CD4-positive, alpha-beta T cell (primary cell): ENCODE measurements at places on chromosomes 11 and 22.

GRCh38 chr11:46679241-46680163 is 20.9 kb downstream of the ARHGAP1 start:
- no peak for DNase-seq

DNA sequence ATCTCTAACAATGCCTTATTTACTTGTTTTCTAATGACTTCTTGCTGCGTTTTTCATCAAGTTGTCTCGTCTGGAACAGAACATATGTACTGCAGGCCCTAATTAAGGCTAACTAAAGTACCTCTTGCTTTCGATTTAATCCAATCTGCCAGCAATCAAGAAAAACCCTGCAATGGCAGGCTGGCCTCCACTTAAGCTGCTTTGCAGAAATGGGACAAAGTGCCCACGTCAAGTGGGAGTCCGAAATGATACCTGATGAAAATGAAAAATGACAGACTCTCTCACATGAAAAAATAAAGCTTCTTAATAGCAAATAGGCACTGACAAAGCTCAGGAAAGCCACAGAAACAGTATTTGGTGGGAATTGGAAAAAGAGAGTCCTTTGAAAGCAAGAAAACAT is 1454.7 kb downstream of the FAM181B start:
- no peak for DNase-seq

GRCh38 chr22:46582281-46582933 is 37.8 kb upstream of the GRAMD4 start:
- DNase-seq: no peak

GRCh38 chr11:41307296-41308080 is 152.0 kb downstream of the LRRC4C start:
- DNase-seq: no peak

GRCh38 chr11:12800032-12800671 is 125.9 kb downstream of the TEAD1 start:
- no peak for DNase-seq

DNA sequence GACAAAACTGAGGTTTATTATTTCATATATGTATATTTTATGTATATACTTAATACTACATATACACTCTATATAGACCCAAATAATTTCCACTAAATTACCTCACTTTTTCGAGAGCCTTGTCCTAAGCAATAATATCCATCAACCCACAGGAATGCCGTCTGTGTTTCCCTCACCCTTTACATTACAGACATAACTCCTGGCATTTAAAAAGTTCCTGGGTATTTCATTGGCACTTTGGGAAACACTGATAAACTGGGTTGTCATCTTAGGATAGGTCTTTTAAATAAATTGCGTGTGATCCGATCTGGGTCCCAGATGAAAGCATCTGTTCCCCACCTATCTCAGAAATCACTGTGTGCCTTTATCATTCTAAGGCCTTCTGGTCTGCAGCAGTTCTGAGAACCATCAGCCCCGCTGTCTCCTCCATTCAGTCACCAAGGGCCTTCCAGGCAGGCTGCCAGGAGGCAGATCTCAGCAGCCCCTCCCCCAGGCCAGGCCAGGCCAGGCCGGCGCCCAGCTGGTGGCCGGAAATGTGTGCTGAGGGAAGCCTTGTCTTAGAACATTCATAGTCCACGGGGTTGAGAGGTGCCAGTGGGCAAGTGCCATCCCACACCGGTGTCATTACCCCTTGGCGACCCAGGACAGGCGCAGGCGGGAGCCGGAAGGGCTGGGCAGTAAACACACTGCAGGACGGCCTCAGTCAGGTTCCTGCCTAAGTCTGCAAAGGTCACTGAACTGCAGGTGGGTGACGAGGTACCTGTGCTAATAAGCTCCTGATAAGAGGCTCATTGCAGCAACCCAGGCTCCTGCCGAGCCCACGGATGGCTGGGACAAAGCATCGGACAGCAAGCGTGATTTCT is 3.3 kb downstream of the FGF19 start:
- DNase-seq: no peak

DNA sequence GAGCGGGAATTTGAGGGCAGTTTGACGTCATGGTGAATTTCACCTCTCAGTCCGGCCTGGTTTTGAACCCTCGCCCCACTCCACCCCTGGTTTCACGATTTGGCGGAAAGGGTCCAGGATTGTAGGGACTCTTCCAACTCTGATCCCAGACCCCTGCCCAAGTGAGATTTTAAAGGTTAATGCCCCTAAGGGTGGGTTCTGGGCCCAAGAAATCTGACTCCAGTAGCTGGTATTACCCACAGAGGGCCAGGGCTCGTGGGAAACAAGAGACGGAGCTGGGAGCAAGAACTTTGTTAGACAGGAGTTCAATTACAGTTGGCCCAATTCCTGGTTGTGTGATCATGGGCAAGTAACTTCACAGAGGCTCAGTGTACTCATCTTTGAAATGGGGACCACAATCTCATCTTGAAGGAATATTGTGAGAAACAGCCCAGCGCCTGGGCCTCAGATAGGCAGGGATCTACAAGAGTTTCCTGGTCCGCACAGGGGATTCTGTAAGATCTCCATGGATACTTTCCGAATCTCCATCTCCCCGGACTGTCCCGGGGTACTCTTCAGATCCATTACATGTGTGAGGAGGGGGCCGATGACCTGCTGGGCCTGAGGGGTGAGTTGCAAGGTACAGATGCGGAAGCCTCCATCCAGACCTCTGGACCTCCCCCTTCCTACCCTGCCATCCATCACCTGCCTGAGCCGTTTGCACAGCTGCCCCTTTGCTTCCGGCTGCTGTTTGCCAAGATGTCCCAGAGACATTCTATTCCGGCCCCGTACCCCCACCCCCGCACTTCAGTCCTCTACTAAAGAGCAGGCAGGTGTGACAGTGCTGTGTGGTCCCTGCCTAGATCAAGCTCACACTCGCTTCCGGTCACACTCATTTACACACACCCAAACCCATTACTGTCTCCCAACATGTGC is 687 bp upstream of the CALCA start:
- no peak for DNase-seq

DNA sequence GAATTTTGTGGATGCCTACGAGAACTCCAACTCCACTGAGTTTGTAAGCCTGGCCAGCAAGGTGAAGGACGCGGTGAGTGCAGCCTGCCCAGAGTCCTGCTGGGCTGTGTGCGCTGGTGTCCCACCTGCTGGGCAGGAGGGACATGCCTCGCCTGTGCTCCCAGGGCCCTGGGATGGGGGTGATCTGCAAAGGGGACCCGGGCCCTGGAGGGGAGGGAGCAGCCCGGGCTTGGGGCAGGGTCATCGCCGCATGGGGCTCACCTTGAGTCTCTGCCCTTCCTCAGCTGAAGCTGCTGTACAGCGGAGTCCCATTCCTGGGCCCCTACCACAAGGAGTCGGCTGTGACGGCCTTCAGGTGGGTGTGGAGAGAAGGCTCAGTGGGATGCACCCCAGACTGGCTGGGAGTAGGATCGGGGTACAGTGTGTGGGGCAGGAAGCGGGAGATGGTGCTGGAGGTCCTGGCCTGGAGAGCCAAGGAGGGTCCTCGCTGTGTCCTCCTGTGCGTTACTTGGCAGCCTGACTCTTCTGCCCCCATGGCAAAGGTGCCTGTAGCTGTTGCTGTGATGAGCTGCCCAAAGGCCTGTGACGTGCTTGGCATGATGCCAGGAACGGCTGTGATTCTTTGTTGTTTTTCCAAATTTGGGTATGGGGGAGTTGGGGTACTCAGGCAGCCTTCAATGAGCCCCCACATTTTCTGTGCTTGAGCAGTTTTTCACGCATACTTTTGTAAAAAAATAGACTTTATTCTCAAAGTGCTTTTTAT is 29.2 kb downstream of the ST14 start:
- DNase-seq: no peak

GRCh38 chr11:66365711-66366619 is 5.6 kb downstream of the SLC29A2 start:
- no peak for DNase-seq

- DNase-seq: no peak
Observed at GRCh38 chr11:33043221-33043830, 4.0 kb downstream of the TCP11L1 start.

- DNase-seq: no peak
Observed at GRCh38 chr22:17969701-17970113, 54.7 kb downstream of the MICAL3 start.

DNA sequence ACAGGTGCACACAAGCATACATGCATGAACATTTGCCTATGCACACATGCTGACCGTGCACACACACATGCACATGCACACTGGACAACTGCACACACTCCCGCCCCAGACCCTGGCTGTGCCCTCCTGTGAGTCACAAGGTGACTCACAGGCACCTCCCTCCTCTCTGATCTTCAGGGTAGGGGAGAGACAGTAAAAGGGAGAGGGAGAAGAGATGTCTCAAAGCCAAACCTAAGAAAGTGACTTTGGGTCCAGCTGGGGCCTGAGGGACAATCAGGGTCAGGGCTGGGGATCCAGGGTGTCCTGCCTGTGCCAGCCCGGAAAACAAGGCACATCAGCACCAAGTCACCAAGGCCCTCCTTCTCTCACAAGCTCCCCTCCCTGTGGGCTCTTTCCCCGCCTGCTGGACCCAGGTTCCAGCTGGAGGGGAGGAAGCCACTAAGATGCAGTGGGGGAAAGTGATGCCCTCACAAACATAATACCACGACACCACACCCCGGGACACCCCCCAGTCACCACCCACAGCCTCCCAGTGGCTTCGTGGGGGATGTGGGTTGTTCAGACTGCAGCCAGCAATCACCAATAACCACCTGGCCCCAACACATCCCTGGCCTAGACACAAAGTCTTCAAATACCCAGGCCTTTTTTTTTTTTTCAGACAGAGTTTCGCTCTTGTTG is 39.3 kb downstream of the PDGFB start:
- no peak for DNase-seq

DNA sequence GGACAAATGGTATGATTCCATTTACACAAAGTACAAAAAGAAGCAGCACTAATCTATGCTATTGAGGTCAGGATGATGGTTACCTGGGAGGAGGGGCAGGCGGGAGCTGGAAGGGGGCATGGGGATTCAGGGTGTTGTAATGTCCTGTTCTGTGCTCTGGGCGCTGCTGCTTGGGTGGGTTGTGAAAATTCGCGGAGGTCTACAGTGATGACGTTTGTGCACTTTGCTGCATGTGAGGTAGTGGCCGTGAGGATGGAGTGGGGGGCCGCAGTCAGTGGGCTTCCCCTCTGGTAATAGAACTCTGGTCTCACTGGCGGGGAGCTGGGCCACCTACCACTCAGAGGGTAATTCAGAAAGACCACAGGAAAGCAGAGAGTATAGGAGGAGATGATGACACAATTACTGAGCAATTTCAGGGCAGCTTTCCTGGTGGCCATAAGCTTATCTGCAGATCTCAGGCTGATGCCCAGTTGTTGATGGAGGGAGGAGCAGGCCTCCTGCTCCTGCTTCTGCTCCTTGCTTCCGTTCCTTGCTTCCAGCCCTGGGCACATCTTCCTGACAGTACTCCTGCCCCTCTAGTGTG is 121.5 kb downstream of the CEP164 start:
- DNase-seq: no peak

- no peak for DNase-seq
Observed at GRCh38 chr11:70796648-70797227, 398.4 kb downstream of the CTTN start.

GRCh38 chr11:69869311-69869939 is 50.2 kb upstream of the FGF3 start:
- DNase-seq: no peak

DNA sequence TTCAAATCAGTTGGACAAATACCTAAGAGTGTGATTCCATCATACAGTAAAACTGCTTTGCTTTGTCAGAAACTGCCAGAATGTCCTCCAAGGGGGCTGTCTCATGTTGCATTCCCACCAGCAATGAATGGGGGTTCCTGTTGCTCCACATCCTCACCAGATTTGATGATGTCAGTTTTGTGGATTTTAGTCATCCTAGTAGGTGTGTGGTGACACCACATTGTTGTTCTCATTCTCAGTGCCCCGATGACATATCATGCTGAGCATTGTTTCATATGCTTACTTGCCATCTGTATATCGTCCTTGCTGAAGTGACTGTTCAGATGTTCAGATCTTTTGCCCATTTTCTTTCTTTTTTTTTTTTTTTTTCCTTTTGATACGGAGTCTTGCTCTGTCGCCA is 37.0 kb downstream of the CDPF1 start:
- DNase-seq: no peak

- no peak for DNase-seq
Observed at GRCh38 chr11:24637520-24637919, 140.7 kb downstream of the LUZP2 start.

GRCh38 chr11:67179892-67180490 is 60.9 kb downstream of the KDM2A start:
- no peak for DNase-seq

GRCh38 chr11:27770576-27770975 is 70.3 kb upstream of the BDNF start:
- no peak for DNase-seq

DNA sequence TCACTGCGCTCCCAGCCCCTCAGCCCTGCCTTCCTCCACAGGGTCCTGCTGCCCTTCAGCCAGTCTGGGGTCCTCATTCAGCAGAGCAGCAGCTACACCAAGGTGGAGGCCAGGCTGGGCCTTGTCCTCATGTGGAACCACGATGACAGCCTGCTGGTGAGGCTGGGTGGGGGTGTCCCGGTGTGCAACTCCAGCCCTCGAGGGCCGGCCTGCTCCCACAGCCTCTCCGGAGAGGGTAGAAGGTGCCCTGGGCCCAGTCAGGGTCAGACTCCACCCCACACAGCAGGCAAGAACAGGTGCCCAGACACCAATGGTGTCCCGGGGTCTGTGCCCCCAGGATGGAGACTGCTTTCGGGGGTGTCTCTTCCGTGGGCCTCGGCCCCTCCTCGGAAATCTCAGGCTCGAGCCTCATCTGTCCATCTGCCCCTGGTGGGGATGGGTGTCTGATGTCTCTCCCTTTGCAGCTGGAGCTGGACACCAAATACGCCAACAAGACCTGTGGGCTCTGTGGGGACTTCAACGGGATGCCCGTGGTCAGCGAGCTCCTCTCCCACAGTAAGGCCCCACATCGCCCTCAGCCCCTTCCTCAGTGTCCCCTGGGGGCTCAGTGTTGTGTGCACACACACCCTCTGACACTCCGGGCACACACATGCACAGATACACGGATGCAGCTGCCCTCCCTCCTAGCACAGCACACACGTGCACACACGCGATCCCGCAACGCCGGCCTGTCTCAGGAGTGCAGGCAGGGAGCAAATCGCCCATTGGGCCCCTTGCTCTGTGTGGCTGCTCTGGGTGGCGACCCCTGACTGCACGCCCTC is 4.9 kb downstream of the MUC5AC start:
- DNase-seq: no peak

DNA sequence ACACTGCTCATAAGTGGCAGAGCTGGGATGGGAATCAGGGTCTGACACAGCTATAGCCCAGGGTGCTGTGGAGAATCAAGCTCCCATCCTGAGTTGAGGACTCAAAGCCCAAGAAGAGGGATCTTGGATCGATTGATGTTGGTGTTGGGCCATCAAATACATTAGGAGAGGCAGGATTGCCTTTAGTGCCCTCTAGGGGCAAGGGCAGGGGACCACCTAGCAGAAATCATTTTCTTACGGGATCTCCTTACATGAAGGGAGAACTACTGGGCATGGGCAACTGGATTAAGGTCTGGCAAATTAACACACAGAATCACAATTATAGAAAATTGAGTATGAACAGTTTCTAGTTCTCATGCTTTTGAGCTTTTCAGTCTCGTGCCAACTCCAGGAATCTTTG is 24.9 kb upstream of the EMSY start:
- peak; percentile 25 for DNase-seq
